Right renal pelvis (tissue), 4 donors: ENCODE measurements at places on chromosomes 11 and 22. TPM values are rescaled to one million over a fixed set of nuclear protein-coding genes. Genes with fewer than 3 reads are reported as not detected.

FGF4 gene
- polyA plus RNA-seq, result 0.03 TPM

EXPH5 gene
- 2.7 TPM for polyA plus RNA-seq

RAPSN gene
- 0.18 TPM for polyA plus RNA-seq

MRGPRX1 gene
- not detected for polyA plus RNA-seq

ZFPL1 gene
- 38.9 TPM for polyA plus RNA-seq

IL10RA gene
- polyA plus RNA-seq, result 3.0 TPM

PTPRCAP gene
- polyA plus RNA-seq, result 0.96 TPM

GRCh38 chr11:65069217-65069616 lies 10.9 kb upstream of the NAALADL1 start:
- DNase-seq, result no peak

DNA sequence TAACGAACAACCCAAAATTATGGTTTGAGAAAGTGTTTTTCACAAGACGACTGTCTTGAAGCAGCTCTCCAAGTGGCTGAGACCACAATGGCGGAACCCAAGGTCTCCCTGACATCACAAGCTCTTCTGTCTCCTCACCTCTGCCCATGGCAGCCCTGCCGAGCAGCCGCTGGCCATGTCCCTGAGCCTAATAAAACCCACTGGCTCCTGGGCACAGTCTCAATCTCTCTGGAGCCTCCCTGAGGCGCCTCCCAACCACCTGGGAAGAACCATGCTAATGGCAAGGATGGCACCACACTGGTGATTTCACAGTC lies 50.0 kb downstream of the CLTCL1 start:
- no peak for DNase-seq

- DNase-seq, result no peak
Measured at GRCh38 chr22:48084041-48084728, 1321.7 kb downstream of the TBC1D22A start.

DNA sequence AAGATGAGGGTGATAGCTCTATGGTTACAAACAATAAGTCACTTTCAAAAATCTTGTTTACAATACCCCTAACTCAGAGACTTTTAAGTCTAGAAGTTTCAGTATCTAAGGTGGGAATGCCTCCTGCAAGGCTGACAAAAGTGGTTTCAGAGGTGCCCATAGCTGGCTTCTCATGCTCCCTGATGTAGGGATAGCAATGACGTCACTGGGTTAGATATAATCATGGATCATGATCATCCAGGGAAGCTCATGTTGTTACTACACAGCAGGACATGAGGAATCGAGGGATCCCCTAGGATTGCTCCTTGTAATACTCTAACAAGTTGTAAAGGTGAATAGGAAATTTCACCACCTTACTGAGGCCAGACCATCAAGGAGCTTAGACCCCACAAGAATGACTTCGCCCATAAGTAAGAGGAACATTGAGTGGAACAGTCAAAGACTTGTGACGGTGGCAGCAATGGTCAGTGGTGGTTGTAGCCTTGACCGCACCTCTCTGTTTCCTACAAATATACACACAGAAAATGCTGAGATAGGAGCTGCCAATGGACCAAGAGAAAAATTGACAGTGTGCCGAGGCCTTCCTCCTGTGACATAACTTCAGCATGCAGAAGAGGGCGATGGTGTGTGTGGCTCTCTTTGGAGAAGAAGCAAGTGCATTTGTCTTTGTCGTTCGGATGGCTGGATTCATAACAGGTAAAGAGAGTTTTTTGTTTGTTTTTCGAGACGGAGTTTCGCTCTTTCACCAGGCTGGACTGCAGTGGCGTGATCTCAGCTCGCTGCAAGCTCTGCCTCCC lies 15.6 kb downstream of the APOL4 start:
- DNase-seq, result no peak

DNA sequence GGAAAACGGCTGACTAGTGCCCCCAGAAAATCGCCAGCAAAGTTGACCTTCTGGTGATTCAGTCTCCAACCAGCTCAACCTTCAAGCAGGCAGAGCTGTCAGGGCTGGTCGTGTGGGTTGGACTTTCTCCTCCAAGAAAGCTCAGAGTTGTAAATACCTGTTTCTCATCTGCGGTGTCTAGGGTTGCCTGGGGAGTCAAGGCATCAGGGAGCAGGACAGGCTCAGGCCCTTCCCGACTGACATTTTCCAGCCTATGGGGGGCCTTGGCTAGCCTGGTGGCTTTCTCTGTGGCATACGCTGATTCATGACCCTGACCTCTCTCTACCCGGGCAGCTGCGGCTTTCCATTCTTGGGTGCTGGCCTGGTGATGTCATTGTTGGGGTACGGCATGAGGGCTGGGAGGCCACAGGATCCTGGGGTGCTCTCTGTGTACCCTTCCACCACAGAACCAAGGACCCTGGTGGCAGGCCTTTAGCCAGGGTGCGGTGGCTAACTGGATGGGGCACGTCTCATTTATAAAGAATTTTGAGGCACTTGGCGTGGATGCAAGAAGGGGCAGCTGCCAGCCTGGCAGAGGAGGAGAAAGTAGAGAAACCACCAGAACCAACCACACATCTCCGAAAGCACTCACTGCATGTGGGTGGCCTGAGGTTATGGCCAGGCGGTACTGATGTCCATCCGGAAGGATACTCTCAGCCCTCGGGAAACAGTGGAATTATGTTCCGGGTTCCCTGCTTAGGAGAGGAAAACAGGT lies 64.9 kb downstream of the BCR start:
- no peak for DNase-seq

- no peak for DNase-seq
Measured at GRCh38 chr11:111135101-111135500, 110.4 kb upstream of the POU2AF2 start.

GRCh38 chr11:115527534-115528125 lies 23.4 kb upstream of the CADM1 start:
- DNase-seq, result no peak

GRCh38 chr11:12798609-12799011 lies 124.4 kb downstream of the TEAD1 start:
- no peak for DNase-seq

GRCh38 chr11:95791709-95792033 lies 1.4 kb downstream of the CEP57 start:
- DNase-seq, result no peak

DNA sequence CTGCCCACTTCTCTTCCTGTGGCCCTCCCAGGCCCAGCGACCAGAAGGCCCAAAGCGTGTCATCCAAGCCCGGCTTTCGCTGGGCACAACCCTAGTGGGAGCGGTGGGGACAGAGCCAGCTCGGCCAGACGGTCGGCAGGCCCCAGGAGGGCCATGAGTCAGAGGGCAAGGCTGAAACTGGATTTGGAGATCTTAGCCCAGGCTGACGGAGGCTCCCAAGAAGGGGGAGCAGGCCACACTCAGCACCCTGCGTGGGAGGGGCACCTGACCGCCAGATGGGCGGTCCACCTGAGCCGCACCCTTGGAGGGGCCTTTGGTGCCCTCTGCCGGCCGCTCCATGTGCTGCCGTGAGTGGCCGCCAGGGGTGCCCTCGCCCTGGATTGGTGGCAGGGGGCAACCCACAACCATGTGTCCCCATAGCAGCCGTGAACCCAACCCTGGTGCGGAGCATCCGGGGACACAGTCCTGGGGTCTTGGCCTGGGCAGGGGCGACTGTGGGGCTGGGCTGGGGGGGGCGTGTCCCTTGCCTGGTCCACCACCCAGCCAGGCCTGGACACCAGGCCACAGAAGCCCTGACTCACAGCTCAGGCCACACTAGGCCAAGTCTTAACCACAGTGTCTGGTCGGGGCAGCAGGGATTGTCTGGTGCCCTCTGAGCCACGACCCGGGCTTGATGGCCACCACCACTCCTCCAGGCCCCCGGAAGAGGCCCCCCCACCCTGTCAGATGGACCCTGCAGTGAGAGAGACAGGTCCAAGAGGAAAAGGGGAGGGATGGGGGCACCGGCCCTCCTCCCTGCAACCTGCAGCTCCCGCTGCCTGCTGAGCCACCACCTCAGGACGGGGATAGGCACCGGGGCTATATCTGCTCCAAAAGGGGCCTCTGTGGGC lies 19.2 kb upstream of the TALDO1 start:
- no peak for DNase-seq

- no peak for DNase-seq
Measured at GRCh38 chr11:11078344-11079086, 220.7 kb upstream of the ZBED5 start.

DNA sequence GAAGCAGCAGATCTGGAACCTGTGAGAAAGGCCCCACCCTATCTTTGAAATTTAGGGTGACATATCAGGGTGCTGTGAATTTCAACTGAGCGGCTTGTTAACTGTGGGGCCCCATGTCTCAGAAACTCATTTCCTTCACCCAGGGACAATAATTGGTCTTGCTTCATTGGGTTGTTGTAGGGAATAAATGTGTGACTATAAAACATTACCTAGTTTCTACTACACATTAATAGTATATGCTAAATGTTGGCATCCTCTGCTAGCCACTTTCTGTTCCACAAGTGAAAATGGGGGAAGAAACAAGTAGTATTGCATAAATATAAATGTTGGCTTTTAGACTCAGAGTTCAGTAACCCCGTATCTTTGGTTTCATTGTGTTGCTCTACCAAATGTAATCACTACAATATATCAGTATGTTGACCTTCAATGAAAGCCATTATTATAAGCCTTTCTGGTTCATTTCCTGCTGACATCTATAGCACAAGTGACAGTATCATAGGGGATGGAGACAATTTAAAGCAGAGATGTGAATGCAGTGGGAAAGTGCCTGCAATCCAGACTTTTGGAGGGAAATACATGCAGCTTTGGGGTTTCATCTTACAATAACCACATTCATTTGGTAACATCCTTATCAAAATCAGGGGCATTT lies 905.5 kb upstream of the RAG2 start:
- DNase-seq, result no peak

GRCh38 chr11:46247659-46248058 lies 29.8 kb upstream of the CREB3L1 start:
- peak; percentile 26 for DNase-seq

- DNase-seq, result no peak
Measured at GRCh38 chr11:63851364-63851763, 12.5 kb downstream of the MARK2 start.
